ENCODE measurements at places on chromosomes 4 and X.

DNA sequence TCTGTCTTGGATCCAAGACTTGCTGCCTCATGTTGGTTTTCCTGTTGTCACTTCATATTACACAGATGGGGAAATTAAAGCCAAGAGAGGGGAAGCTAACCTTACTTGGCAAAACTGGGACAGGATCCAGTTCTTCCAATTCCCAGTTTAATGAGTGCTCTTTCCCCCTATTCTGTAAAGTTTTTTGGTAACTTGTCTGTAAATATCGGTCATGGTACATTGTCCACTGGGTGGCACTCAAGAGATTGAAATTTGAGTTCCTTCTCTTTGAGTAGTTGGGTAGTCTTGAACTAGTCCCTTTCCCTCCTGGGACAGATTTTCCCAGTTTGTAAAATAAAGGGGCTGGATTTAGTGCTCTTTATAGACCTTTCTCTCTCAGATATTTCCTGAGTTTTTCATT is 12.4 kb upstream of the EOLA2 start:
- no peak for DNase-seq

DNA sequence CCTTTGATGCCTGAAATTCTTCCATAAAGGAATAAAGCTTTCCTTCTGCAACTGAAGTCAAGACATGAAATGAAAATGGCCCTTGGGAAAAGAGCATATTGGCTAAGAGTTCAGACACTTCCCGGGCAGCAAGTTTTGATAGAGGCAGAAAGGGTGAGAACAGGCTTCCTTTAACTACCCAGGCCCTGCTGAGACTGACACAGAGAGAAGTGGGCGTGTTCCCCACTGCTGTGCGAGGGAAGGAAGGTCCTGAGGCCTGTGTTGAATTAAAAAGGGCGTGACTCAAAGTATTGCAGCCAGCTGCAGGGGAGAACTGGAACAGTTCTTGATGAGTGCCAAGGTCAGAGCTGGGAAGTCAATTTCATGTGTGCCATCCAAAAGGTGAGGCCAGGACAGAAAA is 33.9 kb upstream of the ADGRG2 start:
- DNase-seq = no peak

DNA sequence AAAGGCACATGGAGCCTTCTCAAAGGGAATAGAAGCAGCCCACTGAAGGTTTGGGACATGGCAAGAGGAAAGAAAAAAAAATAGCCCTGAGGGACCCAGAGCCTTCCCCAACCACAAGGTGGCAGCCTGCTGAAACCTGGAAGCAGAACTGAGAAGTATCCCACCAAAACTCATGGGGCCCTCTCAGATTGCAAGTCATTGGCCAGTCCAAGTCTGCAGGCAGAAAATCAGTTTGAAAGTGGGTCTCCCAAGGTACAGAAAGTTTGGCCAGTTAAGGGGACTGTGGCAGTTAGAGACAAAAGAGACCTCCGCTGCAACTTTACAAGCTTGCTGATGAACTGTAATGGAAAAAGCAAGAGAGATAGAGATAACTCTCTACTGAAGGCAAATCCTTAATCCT is 155.8 kb downstream of the ANTXR2 start:
- no peak for DNase-seq

DNA sequence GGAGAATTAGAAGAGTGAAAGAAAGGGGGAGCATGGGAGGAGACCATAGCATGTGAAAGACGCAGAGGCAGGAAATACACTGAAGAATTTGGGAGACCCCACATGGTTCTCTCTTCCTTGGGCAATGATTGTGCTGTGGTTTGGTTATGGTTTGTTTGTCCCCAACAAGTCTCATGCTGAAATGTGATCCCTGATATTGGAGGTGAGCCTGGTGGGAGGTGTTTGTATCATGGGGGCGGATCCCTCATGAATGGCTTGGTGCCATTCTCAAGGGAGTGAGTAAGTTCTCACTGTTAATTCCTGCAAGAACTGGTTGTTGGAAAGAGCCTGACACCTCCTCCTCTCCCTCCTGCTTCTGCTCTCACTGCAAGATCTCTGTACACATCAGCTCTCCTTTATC is 78.6 kb upstream of the RAI2 start:
- no peak for DNase-seq

DNA sequence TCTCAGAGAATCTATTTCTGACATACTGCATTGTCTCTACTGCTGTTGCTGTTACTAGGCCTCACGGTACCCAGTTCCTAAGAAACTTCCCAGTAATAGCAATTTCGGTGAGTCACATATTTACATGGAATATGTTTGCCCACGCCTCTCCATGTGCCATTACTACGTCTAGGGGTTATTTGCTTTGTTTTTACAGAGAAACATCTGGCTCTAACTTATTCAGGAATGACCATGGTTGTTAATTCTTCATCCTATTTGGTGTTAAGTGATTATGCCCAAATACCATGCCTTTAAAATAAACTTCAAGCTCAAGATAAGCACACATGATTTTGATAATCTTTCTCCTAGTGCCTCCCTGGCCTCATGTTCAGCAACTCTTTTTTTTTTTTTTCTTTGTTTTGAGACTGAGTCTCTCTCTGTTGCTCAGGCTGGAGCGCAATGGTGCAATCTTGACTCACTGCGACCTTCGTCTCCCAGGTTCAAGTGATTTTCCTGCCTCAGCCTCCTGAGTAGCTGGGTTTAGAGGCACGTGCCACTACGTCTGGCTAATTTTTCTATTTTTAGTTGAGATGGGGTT is 101.0 kb upstream of the HS3ST1 start:
- DNase-seq = no peak

DNA sequence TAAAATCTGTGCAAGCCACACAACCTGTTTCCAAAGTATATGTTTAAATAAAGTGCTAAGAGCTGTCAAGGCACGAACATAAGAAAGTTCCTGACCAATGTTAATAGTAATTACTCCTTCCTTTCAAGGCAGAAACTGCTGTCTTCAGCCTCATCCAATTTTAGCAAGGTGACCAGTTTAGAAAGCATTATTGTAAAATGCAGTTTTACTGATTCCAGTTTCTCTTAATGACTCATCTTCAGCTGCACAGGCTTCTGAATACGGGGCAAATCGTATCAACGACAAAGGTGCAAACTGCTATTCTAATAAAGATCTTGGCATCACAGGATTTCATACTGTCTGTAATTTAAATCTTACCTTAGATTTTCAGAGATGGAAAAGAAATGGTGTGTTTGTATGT is 87.5 kb downstream of the PPP3CA start:
- DNase-seq = no peak

GRCh38 chr4:138673053-138673452 is 342.5 kb upstream of the NOCT start:
- no peak for DNase-seq

DNA sequence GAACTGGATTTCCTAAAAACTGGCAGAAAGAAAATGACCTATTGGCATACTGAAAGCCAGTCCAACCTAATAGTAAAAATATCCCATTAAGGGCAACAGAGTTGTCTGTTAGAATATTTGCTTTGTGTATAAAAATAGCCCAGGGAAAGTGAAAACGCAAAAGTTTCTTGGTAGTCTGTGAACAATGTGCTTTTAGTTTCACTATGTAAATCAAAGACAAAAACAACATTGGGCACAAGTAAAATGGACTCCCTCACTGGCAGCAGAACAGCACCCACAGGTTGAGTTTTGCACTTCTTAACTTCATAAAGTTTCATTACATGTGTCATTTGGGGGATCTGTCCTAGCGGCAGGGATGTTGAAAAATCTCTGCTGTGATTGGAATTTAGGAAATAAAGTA is 4.3 kb upstream of the FGG start:
- no peak for DNase-seq

- no peak for DNase-seq
These were observed 15.3 kb downstream of the BMX start for GRCh38 chrX:15515931-15516330.

- no peak for DNase-seq
These were observed 8.5 kb downstream of the CD40LG start for GRCh38 chrX:136656361-136656964.

- DNase-seq = peak; percentile 32
These were observed 725 bp downstream of the FAM120C start for GRCh38 chrX:54182194-54182863.

All from NCI-H510A (cell line).